ENCODE measurements at places on chromosomes 3 and 15.

DNA sequence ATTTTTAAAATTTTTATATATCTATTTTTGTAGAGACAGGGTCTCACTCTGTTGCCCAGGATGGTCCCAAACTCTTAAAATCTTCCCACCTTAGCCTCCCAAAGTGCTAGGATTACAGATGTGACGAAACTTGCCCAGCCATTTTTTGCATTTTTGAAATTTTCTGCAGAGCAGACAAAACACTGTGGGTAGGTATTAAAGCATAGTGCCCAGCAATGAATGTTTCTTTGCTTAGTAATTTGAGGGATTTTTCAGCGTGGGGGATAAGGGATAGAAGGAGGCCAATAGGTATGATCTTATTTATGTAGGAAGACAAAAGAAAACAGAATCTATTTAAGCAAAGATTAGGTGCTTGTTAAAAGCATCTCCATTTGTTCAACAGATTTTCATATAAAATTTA, 446.8 kb upstream of the DPH6 start:
- no peak for DNase-seq

GRCh38 chr3:116877968-116878367, 168.4 kb downstream of the TUSC7 start:
- DNase-seq, result no peak

DNA sequence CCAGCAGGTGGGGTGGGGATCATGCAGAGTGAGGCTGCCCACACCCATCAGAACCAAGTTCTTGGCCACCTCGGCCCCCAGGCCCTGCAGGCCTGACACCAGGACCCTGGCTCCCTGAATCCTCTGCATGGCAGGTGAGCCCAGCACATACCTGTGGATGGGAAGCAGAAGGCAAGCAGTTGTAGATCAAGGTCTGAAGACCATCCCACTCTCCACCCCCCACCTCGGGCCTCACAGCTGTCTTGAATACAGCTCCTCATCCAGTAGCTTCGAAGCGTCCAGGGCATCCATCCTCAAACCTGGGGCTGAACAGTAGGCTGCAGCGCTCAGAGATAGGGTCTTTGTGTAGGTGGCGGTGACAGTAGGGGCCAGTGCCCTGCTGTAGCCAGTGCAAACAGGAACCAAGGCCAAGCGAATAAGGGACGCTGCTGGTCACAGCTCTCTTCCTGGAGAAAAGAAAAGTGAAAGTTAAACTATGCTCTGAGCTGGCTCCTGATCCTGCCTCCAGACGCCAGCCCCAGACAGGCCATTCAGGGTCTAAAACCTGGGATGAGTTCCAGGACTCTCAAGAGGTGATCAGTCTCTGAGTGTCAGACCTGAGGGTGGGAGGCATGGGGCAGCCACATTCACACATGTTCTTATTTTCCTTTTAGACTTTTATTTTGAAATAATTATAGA, at the start of gene UBA7:
Gene UBA7, minus strand, starts transcription at position 457 of the 678 bp plus-strand sequence. Its CDS starts 166 bp downstream, at position 291.
- no peak for DNase-seq

GRCh38 chr3:162996368-162996767, 1499.8 kb downstream of the OTOL1 start:
- DNase-seq, result no peak

DNA sequence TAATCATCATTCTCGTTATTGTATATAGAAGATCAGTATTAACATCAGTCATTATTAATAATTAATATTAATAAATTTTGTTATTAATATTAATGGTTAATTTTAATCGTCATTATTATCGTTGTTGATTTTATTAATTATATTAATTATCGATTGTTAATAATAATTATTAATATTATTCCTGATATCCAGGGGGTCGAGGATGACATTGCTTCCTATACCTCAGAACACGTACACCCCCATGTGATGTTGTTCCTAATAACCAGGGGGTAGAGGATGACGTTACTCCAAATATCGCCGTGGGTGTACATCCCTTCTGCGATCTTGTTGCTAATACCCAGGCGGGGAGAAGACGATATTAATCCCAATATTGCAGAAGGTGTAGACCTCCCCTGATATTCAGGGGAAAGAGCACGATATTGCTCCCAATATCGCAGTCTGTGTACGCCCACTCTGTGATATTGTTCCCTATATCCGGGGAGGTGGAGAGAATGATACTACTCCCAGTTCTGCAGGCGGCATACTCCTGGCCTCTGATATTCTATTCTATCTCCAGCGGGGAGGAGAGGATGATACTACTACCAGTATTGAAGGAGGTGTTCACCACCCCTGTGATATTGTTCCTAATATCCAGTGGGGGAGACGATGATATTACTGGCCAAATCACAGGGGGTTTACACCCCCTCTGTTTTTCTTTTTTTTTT, 22.3 kb upstream of the BMF start:
- DNase-seq, result no peak

- no peak for DNase-seq
These were observed 247.7 kb upstream of the CTNNB1 start for GRCh38 chr3:40951636-40952035.

GRCh38 chr3:184050217-184050847, 2.5 kb upstream of the HTR3C start:
- DNase-seq, result no peak

DNA sequence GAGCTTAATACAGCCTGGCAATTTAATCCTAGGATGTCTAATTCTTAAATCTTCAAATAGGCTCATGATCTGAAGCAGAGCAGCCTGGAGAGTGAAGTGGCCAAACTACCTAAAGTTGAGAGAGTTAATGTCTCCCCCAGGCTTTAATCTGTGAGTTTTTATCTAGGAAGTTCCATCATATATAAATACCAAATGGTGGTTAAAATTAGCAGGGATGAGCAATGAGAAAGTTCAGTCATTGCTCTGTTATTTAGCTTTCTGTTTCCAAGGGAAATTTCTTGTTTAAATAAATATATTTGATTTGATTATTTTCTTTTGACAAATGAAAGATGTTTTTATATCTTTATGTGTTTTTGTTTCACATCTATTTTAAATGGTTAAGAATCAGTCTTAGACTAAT, 274.4 kb upstream of the UMPS start:
- no peak for DNase-seq

GRCh38 chr15:71647487-71647808, 162.9 kb upstream of the NR2E3 start:
- DNase-seq, result no peak

GRCh38 chr3:183555541-183556081, at the start of gene KLHL6:
KLHL6 (minus strand) TSS chr3:183555706; CDS start chr3:183555653, 53 bp downstream.
- DNase-seq, result no peak

DNA sequence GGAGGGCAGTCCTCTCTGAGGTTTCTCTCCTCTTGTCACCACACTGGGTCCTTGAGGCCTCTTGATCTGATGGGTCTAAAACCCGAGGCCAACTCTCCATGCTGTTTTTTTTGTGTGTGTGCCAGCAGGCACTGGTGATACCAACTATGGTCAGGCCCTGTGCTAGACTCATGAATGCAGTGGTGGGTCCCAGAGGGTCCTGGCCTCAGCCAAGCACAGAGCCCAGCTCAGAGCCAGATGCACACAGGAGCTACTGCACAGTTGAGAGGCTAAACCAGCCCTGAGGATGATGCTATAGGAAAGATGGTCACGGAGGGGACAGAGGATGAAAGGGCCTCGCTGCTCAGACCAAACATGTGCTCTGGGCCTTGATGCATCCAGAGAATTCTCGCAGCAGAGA, 33.5 kb downstream of the RAB6B start:
- DNase-seq, result no peak

- DNase-seq, result no peak
These were observed 51.6 kb downstream of the SLC7A14 start for GRCh38 chr3:170534227-170534626.

DNA sequence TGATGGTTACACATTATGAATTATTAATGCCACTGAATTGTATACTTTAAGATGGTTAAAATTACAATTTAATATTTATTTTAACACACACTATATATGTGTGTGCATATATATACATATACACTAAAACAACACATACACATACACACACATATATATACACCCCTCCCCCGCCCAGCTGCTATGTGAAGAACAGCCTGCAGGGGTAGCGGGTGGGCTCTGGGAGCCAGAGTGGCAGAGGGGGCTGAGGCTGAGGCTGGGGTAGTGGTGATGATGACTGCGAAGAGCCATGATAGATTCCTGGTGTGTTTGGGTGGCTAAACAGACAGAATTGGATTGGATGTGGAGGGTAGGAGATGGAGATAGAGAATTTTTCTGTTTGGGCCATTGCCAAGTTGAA, 39.4 kb upstream of the APEH start:
- DNase-seq, result no peak

- DNase-seq, result no peak
These were observed 16.0 kb upstream of the GPR171 start for GRCh38 chr3:151219056-151219455.

GRCh38 chr3:31936420-31937060, 44.5 kb downstream of the OSBPL10 start:
- no peak for DNase-seq

- no peak for DNase-seq
These were observed 148.9 kb downstream of the PLCL2 start for GRCh38 chr3:17033516-17034168.

GRCh38 chr3:60282866-60283265, 968.4 kb downstream of the FHIT start:
- DNase-seq, result no peak

GRCh38 chr15:84855136-84855535, 29.3 kb upstream of the SLC28A1 start:
- no peak for DNase-seq

- no peak for DNase-seq
These were observed 20.0 kb downstream of the GPD1L start for GRCh38 chr3:32126305-32127015.

DNA sequence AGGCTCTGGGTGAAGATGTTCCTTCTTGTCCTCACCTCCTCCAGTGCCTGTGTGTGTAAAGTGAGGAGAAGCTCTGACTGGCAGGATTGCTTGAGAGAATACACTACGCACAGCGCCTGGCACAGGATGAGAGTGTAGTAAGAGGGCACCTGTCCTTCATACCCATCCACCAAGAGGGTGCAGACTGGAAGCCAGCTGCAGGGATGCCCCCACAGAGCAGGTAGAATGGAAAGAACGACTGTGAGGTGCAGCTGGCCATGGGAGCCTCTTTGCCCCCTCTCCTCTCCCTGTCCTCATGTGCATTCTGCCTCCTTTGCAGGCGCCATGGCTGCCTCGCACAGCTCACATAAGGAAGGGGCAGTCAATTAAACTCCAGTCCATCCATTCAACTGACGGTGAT, 12.3 kb downstream of the FBXL22 start:
- no peak for DNase-seq

GRCh38 chr15:62071711-62072308, 5.0 kb downstream of the C2CD4A start:
- DNase-seq, result no peak

- peak; percentile 28 for DNase-seq
These were observed 40.5 kb downstream of the FILIP1L start for GRCh38 chr3:100073714-100074307.

DNA sequence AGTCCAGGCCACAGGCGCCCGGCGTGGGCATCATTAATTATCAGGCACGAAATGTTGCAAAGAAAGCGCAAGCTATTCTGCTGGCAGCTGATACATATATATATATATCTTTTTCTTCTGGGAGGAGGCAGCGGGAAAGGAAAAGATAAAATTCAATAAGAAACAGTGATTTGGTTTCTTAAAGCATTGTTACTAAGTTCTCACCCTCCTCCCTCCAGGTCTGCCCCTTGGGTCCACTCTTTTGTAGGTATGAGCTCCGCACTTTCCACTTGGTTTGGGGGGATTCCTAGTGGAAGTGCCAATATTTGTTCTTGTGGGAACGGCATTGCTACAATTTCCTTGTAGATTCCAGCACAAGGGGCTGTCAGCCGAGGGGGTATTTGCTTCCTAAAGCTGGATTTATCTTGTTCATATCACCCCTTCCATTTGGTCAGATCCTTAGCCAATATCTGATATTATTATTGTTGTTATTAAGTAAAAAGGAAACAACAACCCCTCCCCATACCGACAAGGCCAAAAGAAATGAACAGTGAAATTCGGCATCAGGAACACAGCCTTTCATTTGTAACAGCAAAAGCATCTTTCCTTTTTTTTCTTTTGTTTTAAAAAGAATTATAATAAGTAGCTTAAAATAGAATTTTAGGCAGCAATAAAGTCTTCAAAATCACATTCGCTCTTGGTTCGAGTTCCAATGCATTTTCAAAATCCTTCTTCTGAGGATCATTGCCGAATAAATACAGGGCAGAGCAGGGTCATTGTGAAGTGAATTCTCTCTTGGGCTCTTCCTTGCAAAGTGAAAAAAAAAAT, 15.6 kb downstream of the ZIC1 start:
- no peak for DNase-seq

- no peak for DNase-seq
These were observed 99.9 kb upstream of the MLF1 start for GRCh38 chr3:158470944-158471638.

DNA sequence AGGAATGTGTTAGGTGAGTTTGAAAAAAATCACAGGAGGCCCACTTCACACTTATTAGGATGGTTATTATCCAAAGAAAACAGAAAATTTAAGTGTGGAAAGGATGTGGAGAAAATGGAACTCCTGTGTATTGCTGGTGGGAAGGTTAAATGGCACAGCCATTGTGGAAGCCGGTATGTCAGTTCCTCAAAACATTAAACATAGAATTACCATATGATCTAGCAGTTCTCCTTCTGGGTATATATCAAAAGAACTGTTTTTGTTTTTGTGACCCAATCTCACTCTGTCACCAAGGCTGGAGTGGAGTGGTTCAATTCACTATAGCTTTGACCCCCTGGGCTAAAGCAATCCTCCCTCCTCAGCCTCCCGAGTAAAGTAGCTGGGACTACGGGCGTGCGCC, 10.4 kb upstream of the ZFYVE19 start:
- no peak for DNase-seq

- peak; percentile 69 for DNase-seq
These were observed 62.7 kb downstream of the EOMES start for GRCh38 chr3:27659279-27660021.

All from WTC11 (cell line).